ENCODE measurements at places on chromosomes 16 and 17.

DNA sequence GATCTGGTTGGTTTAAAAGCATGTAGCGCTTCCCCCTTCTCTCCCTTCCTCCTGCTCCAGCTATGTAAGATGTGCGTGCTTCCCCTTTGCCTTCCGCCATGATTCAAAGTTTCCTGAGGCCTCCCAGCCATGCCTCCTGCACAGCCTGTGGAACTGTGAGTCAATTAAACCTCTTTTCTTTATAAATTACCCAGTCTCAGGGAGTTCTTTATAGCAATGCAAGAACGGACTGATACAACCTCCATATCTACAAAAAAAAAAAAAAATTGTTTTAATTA lies 16.6 kb upstream of the PDXDC1 start:
- DNase-seq = no peak

- no peak for DNase-seq
Observed at GRCh38 chr17:56786989-56787482, 46.7 kb downstream of the C17orf67 start.

GRCh38 chr17:10036511-10037061 lies 131.5 kb upstream of the RCVRN start:
- DNase-seq = no peak

GRCh38 chr17:8162233-8162996 lies at the start of gene VAMP2:
Gene VAMP2 (minus strand): TSS chr17:8162948. CDS start chr17:8162879, 69 bp downstream.
- peak; percentile 85 for DNase-seq

GRCh38 chr17:13635951-13636350 lies 34.2 kb upstream of the HS3ST3A1 start:
- DNase-seq = no peak

DNA sequence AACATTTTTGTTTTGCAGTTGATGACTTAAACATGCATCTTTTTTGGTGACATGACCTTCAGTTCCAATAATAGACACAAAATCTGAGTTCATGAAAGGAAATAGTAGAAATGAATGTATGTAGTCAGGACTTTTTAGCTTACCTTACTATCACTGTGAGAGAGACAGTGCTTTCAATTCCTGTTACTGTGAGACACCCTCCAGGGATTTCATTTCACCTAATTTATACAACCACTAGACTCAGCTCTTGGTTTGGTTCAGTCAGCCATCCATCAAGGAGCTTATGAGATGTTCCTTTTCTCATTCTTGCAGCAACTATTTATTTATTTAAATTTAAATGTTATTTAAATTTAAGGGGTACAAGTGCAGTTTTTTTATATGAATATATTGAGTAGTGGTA lies 77.9 kb downstream of the MAP2K4 start:
- DNase-seq = no peak

DNA sequence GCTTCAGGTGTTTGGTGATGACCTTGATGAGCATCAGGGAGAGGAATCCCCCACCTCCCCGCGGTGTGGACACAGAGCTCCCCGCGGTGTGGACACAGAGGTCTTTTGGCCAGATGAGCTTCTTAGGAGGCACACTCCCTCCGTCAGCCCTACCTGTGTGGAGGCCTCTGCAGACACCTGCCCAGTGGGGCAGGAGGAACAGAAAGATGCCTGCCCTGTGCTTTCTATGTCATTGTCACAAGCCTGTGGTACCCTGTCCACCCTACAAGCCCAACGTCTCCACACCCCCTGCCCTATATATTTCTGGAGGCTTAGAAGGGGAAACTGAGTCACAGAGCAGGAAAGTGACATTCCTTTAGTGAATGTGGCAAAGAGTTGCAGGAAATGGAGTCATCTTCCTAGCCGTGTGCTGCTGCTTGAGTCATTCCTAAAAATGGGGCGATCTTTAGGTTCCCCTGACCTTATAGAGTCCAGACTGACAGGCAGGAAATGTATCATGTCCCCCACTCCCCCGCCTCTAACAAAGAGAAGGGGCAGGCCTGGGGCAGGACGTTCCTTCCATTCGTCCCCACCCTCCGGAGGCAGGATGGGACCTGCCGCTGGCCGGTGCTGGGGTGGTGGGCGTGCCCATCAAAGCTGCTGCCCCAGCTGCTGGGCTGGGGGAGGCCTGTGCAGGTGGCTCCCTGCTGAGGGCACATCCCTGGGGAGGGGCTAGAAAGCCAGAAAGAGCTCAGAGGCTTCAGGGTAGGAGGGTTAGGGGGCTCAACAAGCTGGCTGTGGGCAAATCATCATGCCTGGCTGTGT lies 1.0 kb upstream of the C16orf74 start:
- DNase-seq = peak; percentile 15

GRCh38 chr16:67268136-67268579 lies 11.2 kb upstream of the PLEKHG4 start:
- DNase-seq = no peak

DNA sequence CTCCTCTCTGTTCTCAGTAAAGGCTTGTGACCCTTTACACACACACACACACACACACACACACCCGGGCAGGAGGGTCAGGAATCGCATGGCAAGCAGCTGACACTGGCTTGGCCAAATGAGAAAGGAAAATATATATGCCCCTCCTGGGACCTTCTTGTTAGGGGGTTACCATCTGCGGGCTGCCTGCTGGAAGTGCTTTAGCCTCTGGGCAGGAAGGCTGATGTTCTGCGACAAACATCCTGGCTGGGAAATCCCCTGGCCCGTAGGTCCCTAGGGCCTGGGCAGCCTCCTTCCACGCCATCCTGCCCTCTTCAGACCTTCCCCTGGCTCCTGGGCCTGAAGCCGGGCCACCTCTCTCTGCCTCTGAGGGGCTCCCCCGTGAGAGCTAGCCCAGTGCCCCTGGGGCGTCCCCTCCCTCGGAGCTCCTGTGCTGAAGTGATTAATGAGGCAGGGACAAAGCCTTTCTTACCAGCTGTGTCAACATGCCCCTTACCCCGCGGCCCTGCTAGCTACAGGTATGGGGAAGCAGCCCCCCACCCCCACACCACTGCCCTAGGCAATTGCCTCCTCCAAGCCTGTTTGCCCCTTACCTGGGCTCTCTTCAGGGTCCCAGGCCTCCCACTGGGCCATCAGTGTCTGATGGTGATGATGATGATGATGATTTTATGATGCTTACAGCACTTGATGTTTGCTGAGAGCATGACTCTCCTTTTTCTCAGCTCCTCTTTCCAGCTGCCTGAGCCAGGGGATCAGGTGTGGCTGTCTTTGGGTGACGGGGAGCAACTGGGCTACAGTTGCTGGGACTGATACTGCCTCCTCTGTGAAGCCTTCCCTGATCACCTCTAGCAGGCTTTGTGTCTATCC lies 32.8 kb upstream of the ETV4 start:
- no peak for DNase-seq

GRCh38 chr16:67411339-67411738 lies 4.9 kb downstream of the ZDHHC1 start:
- DNase-seq = no peak

DNA sequence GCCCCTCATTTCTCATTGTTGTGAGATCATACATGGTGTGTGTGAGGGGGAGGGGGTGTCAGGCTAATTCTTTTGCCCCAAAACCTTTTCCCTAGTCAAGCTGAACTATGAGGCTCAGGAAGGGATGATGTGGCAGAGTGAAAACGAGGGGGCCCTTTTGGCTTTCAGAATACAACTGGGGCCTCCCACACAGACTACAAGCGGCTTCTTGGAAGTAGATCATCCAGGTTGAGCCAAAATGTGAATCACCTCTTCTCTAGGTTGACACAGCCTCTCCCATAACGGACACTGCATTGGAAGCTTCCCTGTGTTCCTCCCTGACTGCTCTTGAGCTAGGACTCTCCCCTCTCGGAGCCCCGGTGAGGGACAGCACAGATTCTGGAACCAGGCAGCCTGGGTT lies 2.3 kb upstream of the ALKBH5 start:
- DNase-seq = no peak

DNA sequence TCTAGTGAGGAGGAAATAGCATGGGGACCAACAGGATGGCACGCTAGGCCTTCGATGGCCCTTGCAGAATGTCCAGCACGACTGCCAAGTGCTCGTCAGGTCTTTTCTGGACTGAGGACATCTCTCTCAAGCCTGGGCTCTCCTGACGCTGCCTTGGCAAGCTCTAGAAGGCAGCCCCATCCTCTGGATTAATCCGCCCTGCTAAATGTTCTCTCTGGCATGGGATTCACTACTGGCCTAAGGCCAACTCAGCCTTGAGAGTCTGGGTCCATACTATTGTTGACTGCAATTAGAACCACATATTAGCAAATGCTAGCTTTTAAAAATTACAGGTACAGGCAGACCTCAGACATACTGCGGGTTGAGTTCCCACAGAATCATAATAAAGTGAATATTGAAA lies 2.5 kb upstream of the CEP295NL start:
- no peak for DNase-seq

- DNase-seq = no peak
Observed at GRCh38 chr16:24409045-24409444, 130.3 kb upstream of the RBBP6 start.

DNA sequence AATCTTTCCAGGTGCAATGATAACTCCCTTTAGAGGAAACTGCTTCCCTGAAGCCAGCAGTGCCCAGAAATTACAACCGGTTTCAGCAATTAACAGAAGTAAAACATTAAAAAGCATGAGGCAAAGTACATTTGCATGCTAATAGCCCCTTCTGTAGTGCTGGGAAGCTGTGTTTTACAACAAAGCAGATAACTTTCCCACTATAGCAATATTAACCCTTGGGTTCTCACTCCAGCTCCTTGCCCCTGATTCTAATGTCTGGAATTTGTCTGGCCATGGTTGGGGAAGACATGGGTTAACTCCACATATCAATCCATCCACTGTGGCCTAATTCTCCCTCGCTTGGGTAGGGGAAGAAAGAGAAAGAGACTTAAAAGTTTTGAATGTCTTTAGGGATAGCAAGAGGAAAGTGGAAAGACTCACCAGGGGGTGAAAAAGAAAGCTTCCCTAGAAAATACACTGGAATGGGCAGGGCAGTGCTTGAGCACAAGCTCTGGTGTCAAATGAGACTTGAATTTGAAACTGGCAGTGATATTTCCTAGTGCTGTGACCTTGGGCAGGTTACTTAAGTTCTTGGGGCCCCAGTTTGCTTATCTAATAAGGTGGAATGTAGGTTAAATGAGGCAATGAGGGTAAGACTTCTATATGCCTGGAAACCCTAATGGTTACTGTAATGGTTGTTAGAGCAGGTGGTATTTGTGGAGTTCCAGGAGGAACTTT lies 102.0 kb downstream of the SOX9 start:
- no peak for DNase-seq

DNA sequence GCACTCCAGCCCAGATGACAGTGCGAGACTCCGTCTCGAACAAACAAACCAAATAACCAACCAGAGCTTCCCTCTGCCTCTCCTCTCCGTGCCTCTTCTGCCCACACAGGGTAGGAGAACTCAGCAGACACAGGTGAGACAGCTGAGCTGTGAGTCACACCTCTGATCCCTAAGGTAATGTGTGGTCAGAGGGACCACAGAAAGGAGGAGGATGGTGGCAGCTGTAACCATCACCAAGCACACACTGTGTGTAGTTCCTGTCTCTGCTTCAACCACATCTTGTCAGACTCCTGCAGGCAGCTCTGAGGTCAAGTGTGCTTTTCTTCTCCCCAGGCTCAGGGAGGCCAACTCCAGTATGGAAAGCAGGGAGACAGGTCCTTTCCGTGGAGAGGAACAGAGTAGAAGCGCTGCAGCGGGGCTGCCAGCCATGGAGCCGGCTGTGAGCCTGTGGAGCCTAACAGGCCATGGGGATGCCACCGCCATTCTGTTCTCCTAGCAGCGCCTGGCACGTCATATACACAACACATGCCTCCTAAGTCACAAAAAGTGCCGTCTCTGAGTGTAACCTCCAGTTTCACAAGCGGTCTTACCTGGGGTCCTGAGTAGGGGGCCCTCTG lies 7.1 kb downstream of the NUDT16L1 start:
- DNase-seq = no peak

- DNase-seq = no peak
Observed at GRCh38 chr17:35521150-35521549, 16.3 kb downstream of the SLFN12L start.

GRCh38 chr17:68641276-68642117 lies 40.3 kb upstream of the FAM20A start:
- no peak for DNase-seq

GRCh38 chr16:80569440-80570105 lies 28.8 kb downstream of the DYNLRB2 start:
- no peak for DNase-seq

DNA sequence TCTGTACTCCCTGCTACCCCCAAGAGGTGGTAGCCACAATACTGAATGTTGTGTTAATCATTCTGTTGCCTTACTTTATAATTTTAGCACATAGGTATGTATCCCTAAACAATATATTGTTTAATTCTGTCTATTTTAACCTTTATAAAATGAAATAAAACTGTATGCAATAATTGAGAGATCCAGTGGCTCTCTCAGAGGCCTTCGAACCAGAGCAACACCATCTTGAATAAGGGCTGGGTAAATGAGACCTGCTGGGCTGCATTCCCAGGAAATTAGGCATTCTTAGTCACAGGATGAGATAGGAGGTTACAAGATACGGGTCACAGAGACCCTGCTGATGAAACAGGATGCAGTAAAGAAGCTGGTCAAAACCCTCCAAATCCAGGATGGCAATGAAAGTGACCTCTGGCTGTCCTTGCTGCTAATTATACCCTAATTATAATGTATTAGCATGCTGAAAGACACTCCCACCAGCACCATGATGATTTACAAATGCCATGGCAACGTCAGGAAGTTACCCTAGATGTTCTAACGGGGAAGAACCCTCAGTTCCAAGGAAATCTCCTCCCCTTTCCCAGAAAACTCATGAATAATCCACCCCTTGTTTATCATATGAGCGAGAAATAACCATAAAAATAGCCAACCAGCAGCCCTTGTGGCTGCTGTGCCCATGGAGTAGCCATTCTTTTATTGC lies 2.0 kb upstream of the CANT1 start:
- DNase-seq = no peak

DNA sequence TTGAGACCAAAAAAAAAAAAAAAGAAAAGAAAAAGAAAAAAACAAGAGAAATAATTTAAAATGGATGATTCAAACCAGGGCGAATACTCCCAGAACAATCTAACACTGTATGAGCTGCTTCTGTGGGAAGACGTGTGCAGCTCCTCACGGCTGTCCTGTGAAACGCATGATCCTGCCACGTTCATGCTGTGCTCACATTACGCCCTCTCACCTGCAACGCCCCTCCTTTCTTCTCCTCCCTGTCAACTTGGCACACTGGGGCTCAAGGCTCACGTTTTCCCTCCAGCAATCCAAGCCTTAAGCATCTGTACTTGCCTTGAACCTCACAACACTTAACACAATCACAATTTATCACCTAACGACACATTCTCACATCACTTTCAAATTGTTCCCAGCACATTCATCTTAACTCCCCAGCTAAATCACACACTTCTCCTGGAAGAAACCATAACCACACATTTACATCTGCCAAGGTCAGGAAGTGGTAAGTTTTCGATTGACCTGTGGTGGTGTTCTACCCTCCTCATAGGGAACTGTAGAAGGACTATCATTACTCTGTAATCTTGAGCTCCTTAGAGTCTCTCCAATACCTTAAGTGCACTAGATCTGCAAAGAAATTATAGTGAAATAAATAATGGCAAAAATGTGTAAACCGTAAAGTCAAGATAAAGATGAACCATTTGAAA lies 29.1 kb downstream of the MBTPS1 start:
- no peak for DNase-seq

GRCh38 chr17:29384901-29385300 lies 5.3 kb upstream of the TAOK1 start:
- DNase-seq = no peak

Measured in naive thymus-derived CD8-positive, alpha-beta T cell (primary cell).